Head of caudate nucleus (tissue), 42 donors: ENCODE measurements at places on chromosomes 2 and 18.

GRCh38 chr18:33472509-33472908 is 32.0 kb upstream of the CCDC178 start:
- no peak for DNase-seq

GRCh38 chr2:136255648-136256461 is 137.9 kb upstream of the CXCR4 start:
- no peak for DNase-seq

GRCh38 chr2:23053601-23054000 is 331.4 kb upstream of the KLHL29 start:
- DNase-seq: no peak

GRCh38 chr2:71713581-71714580 is 260.5 kb downstream of the DYSF start:
- no peak for DNase-seq

DNA sequence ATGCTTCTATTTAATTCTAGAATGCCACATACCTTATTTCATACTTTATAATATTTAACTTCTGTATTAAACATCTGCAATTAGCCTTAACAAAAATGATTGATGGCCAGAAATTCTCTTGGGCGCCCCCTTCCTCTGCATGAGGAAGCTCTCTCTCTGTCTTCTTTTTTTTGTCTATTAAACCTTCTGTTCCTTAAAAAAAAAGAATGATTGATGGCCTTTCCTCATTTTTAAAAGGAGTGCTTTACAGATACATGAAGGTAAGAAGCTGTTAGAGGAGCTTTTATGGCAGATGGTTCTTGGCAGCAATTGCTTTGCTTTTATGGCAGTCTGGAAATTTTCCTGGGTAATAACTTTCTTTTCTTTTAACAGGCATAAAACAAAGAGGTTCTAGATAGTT is 526.9 kb downstream of the SLC4A3 start:
- no peak for DNase-seq

- no peak for DNase-seq
These were observed 95.4 kb upstream of the FN1 start for GRCh38 chr2:215531284-215531683.

DNA sequence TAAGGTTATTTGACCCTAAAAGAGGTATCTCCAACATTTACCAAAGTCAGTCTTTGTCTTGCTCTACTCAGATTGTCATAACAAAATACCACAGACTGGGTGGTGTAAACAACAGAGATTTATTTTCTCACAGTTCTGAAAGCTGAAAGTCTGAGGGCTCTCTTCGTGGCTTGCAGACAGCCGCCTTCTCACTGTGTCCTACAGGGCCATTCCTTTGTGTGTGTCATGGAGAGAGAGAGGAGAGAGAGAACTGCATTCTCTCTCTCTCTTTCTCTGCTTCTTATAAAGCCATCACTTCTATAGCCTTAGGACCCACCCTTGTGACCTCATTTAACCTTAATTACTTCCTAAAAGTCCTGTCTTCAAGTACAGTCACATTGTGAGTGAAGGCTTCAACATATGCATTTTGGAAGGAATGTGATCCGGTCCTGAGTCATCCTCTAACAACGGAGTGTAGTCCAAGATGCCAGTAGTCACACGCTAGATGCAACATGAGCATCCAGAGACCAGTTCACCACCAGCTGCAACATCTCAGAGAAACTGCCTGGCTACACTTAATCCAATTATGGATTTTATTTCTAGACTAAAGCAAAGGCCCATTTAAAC is 130.2 kb downstream of the CD226 start:
- no peak for DNase-seq

- no peak for DNase-seq
These were observed 51.0 kb upstream of the BOD1L2 start for GRCh38 chr18:57095884-57096283.

- DNase-seq: no peak
These were observed 3.6 kb downstream of the DYNC2LI1 start for GRCh38 chr2:43777306-43777926.

- no peak for DNase-seq
These were observed 110.9 kb downstream of the NAB1 start for GRCh38 chr2:190759749-190760213.

DNA sequence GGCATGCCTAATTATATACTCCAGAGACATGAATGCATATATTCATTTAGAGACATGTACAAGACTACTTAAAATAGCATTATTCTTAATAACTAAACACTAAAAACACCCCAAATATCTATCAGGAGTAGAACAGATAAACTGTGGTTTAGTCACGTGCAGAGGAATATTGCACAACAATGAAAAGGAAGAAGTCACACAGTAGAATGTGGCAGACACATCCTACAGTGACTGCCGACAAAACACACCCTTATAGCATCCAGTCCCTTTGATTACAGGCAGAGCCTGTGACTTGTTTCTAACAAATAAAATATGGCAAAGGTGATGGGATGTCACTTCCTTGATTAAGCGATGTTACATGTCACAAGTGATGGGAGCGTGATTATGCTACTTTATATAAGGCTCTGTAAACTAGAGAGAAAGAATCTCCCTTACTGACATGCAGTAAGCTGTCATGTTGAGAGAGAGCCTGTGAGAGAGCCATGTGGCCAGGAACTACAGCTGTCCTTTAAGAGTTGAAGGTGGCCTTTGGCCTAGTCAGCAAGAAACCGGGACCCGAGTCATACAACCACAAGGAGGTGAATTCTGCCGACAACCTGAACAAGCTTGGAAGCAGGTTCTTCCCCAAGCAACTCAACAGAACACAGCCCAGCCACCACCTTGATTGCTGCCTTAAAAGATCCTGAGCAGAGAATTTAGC is 39.1 kb upstream of the LGALSL start:
- no peak for DNase-seq

- no peak for DNase-seq
These were observed 132.0 kb downstream of the VWC2L start for GRCh38 chr2:214542866-214543265.

- peak; percentile 70 for DNase-seq
These were observed 17.5 kb upstream of the ILKAP start for GRCh38 chr2:238220892-238221521.

GRCh38 chr18:64100116-64100922 is 48.6 kb downstream of the LINC00305 start:
- DNase-seq: no peak

- no peak for DNase-seq
These were observed 616.6 kb downstream of the ZEB2 start for GRCh38 chr2:143903172-143903856.

- DNase-seq: no peak
These were observed 13.9 kb downstream of the ANTXR1 start for GRCh38 chr2:69026691-69027459.

DNA sequence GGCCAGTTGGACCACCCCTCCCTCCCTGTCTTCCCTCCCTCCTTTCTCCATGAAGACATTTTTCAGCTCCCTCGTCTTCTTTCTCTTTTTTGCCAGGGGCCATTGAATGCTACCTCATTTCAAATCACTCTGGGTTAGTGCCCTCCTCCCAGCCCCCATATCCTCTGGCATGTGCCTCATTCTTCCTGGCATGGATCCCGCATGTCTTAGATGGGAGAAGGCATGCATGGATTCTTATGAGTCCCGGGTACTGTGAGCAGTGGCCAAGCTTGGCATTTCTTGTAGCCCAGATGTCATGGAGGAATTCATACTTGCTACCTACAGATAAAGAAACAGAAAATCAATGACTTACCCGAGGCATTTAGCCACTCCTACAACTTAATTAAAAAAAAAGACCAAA is 9.0 kb upstream of the HAAO start:
- DNase-seq: no peak

- DNase-seq: no peak
These were observed 77.7 kb downstream of the SMAD4 start for GRCh38 chr18:51107598-51108305.

DNA sequence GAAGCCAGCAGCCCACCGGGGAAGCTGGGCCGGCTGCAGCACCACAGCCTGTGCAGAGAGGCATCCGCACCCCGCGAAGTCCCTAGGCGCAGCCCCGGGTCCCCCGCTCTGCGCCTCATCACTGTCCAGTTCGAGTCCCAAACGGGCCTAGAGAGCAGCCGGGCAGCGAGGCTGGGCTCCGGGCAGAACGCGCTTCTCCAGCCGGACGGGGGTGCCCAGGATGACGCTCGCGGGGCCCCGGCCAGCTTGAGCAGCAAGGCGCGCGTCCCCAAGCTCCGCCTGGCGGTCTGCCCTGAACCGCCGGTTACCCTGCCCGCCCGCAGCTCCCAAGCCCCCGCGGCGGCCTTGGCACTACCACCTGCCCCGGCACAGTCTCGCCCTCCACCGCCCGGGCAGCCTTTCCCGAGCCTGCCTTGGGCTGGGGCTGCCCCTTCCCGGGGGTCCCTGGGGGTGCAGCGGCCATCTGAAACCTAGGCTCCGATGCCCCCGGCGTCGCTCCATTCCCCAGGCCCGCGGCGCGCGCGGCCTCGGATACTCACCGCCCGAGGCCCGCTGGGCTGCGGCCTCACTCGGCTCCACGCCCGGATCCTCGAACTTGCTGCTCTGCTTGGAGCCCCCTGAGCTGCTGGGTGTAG is 591 bp downstream of the SLC16A14 start:
- peak; percentile 60 for DNase-seq

- DNase-seq: no peak
These were observed 32.7 kb downstream of the CELF4 start for GRCh38 chr18:37532917-37533316.

- DNase-seq: no peak
These were observed 70.1 kb upstream of the STPG4 start for GRCh38 chr2:47225061-47225783.

DNA sequence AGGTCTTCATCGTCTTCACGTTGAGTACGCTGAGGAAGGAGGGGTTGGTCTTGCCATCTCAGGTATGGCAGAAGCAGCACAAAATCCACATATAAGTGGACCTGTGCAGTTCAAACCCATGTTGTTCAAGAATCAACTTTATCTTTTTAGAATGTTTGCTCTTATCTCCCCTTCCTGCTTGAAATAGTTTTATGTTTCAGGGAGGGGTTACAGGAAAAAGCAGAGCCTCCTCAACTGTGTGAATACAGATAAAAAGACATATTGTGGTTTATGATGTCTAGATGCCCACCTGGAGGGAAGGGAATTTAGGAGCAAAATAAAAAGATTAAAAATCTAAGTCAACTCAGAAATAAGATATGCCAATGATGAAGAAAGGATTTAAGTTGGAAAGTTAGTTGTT is 75.9 kb downstream of the VRK2 start:
- no peak for DNase-seq

DNA sequence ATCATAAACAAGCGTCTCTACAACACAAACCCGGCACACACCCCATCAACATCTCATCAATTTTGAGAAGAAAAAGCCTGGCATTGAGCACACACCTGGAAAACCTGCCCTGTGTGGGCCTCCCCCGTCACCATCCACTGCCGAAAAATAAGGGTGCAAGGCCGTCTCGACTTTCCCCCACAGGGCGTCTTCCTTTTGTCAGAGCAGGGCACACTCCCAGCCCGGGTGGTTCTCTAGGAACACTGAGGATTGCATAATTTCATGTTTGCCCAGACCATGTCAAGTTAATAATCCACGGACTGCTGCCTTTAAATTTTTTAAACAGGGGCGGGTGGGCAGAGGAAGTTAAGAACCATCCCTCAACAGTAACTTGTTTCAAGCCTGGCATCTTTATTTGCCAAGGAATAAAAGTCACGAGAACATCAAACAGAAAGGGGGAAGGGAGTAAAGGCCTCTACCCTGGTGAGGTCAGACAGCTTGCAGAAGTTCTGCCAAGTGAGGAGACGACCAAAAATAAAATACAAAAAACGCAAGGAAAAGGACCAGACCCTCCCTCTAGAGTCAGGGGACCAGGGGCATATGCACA is 2.1 kb downstream of the TFCP2L1 start:
- no peak for DNase-seq

GRCh38 chr18:35005963-35006577 is 35.1 kb upstream of the MAPRE2 start:
- DNase-seq: no peak

GRCh38 chr2:133641497-133641896 is 73.2 kb upstream of the NCKAP5 start:
- DNase-seq: peak; percentile 71
